ENCODE measurements at places on chromosomes 2 and 18.

DNA sequence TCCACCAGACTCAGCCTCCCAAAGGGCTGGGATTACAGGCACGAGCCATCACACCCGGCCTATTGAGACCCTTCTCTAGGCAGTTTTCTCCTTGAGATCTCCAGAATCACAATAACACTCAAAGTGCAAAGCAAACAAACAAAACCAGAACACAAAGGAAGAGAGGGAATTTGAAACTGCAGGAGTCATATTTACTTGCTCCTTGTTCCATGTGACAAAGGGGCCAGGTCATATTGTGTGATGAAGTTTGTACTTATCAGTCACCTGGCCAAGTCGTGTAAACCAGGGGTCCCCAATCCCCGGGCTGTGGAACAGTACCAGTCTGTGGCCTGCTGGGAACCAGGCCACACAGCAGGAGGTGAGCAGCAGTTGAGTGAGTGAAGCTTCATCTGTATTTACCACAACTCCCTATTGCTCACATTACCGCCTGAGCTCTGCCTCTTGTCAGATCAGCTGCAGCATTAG is 26.5 kb downstream of the SCYGR8 start:
- no peak for DNase-seq

GRCh38 chr2:192585418-192585817 is 390.7 kb upstream of the TMEFF2 start:
- no peak for DNase-seq

GRCh38 chr2:54606393-54606958 is 117.0 kb upstream of the EML6 start:
- DNase-seq: no peak

DNA sequence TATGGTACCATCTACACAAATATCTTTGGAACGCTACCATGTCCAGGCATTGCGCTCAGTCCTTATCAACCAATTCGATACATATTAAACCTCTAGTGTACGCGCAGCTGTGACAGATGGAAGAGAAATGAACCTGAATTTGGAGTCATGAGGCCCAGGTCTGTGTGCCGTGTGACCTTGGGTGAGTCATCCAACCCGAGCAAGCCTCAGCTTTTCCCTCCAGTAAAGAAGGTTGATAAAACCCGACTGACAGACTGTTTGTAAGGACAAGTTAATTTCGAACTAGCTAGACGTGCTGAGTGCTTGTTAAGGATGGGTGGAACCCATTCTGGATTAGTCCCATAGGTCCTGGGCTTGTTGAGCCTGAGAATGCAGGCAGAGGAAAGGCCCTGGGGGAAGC is 28.2 kb downstream of the GREB1 start:
- DNase-seq: no peak

- no peak for DNase-seq
Measured at GRCh38 chr18:3525870-3526420, 76.0 kb downstream of the TGIF1 start.

- DNase-seq: no peak
Measured at GRCh38 chr18:48477348-48477747, 61.5 kb upstream of the CTIF start.

Measured in fibroblast of gingiva (primary cell).